Inflammatory macrophage (primary cell): ENCODE measurements at places on chromosomes 1 and 21.

DNA sequence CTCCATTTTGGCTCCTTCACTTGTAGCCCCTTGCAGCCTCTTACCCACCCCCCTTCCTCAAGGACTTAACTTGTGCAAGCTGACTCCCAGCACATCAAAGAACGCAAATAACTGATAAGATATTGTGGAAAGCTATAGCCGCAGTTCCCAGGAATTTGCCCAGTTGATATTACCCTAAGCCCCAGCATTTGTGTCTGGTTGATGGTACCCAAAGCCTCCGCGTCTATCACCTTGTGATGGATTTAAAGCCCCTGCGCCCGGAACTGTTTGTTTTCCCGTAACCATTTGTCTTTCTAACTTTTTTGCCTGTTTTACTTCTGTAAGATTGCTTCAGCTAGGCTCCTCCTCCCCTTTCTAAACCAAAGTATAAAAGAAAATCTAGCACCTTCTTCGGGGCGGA is 5.9 kb downstream of the YARS1 start:
- DNase-seq = no peak

DNA sequence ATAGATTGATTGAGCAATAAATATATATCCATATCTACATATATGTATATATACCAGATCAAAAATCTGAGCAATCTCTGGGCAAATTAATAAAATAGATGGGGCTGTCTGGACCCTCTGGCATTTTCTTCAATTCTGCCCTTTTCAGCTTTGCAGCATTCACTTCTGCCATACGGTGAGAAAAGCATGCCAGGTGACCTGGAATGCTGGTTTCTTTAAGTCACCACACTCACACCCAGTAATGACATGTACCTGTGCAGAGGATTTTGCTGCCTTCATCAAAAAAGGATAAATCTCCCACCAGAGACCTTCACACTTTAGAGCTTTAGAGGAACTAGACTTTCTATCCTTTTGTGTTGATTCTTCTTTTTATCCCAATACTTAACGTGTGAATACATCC is 223.2 kb upstream of the NFIA start:
- no peak for DNase-seq

GRCh38 chr1:183023146-183023600 is at the start of gene LAMC1:
Gene LAMC1, plus strand, starts transcription at chr1:183023420. Its CDS starts 297 bp downstream, at chr1:183023717.
- peak; percentile 51 for DNase-seq

DNA sequence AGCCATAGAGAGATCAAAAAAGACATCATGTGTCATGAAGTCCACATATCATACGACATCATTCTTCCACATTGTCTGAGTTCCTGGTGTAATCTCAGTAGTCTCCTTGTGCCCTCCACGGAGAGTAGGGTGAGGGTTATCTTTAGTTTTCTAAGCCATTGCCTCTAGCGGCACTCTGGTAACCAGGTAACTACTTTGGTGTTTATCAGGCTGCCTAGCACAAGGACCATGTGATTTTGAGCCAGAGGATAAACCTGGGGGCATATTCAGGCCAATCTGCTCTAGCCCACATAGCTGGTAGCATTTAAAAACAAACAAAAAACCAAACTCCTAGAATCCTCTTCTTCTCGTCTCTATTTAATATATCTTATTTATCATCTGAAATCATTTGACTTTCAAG is 147.4 kb downstream of the GDAP2 start:
- no peak for DNase-seq

DNA sequence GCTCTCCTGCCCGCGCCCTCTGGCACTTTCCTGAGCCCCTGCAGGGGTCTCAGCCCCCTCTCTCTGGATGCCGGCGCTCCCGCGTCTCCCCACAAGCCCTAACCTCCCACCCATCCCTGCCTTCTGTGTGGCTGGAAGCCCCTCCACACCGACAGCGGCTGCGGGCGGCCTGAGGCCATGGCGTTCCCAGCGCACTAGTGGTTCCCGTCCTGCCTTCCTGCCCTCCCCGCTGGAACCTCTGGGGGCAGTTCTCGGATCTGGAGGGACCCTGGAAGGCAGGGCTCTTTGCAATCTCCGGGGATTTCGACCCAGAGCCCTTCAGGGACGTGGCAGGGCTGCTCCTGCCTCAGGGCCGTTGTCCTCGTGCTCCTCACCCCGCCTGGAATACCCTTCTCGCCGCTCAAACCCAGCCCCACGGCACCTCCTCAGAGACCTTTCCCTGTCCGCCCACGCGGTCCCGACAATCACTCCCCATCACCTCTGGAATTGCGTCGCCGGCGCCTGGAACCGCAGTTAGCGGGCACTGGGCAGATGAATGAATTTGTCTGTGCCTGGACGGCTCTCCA is 493 bp upstream of the ESPN start:
- DNase-seq = no peak

GRCh38 chr21:17476006-17476405 is 36.8 kb upstream of the CXADR start:
- DNase-seq = peak; percentile 71

DNA sequence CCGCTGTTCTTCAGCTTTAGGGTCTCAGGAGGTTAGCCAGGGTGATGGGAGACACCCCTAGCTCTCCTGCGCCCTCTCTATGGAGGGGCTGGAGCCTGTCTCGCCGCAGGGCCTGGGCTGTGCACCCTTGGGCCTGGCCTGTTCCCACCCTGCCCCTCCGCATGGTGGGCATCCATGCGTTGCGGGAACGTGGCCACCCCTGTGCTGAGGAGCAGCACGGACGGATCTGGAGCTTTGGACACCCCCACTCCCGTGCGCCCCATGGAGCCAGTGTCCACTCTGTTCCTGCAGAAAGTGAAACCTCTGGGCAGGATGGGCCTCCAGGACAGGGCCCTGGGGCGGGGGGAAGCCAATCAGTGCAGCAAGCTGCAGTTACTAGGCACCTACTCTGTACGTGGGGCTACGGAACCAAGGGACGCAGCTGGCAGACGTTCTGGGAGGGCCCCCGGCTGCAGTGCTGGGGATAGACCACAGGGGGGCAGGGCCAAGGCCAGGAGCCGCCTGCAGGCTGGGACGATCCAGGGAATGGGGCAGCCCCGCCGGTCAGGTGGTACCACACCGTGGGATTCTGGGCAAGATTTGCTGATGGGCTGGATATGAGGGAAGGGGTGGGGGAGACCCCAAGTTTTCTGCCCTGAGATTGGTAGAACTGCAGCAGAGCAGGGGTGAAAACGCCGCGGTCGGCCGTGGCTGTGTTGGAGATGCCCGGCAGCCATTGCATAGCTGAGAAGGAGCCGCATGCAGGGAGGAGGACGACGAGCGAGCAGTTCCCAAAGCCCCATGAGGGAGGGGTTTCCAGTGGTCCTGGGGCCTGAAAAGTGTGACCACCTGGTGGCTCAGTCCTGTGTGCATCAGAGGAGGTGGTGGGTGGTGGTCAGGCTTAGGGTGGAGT is 43.3 kb downstream of the TP73 start:
- peak; percentile 57 for DNase-seq

DNA sequence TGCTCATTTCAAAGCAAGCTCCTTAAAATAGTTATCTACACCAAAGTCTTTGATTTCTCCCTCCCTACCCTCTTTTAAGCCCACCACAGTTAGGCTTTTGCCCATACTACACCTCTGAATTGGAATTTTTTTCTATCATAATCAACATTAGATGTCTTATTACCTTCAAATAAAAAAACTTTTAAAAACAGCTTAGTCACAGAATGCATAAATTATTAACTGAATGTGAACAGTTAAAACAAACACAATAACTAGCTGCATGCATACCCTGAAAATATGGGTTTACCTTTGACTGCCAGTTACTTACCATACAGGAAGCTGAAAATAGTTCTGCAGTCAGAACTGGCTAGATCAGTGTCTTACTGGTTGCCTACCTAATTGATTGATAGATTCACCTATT is 210.9 kb downstream of the TGFB2 start:
- no peak for DNase-seq

DNA sequence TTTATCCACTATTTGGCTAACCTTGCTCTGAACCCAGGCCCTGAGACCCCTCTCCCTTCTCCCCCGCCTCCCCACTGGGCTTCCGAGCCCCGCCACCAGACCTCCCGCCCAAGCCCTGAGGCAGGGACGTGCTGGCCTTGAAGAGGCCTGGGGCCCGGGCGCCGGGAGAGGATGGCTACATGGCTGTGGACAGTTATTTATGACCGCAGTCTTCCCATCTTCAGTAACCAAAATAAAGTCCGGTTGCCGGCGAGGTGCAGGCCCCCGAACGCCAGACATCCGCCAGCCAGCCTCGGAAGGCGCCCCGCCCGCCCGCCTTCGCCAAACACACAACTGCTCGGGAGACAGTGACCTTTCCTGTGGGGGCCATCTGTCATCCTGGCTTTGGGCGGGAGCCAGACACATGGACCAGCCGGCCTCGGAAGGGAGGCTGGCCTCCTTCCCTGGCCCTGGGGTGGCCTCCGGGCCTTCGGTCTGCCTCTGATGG is 69.0 kb downstream of the DHRS3 start:
- DNase-seq = no peak

DNA sequence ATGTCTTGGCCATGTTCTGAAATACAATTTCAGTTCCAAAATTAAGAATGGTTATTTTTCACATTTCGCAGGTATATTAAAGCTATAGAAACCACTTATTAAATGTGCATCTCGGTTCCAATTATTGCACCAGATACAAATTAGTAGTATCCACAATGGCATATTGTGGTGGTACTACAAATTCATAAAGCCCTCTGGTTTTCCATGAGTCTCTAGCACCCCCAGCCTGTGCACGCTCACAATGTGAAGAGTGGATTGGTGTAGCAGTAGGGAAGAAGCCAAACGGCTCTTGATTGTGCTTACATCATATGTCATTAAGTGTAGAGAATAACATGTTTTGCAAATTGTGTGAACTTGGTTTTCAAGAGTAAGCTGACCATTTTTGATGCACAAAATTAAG is 1.9 kb upstream of the BRINP3 start:
- no peak for DNase-seq

DNA sequence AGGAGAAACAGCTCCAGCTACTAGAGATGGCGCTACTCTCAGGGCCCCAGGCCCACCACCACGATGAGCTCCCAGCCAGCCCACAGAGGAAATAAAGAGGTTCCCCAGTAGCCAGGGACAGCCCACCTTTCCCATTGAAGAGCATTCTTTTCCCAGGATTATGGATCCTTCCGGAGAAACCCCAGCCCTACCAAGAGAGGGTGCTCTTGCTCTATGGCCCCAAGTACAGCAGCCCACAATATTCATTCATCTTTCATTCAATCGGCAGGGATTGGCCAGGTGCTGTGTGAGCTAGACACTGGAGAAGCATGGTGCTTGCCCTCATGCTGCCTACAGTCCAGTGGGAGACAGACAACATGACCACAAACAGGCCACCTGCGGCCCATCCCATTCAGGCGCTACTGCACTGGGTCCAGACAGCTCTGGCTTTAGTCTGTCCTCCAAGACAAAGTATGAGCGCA is 29.9 kb downstream of the PMVK start:
- peak; percentile 19 for DNase-seq

DNA sequence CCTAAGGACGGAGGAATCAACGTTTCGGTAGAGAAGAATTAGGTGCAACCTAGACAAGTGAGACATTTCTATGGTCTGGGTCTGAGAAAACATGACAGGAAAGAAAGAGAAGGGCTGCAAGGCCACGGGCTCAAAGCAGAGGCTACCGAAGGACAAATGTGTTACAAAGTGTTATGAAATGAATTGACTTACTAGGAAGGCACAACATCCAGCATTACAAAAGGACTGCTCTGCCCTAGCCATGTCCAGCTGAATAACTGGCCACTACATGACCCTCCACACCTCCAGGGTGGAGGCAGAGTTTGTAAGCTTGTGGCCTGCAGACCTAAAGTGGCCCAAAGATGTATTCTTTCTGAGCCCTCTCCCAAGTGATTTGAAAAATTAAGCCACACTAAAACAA is 133.6 kb downstream of the GDAP2 start:
- no peak for DNase-seq

DNA sequence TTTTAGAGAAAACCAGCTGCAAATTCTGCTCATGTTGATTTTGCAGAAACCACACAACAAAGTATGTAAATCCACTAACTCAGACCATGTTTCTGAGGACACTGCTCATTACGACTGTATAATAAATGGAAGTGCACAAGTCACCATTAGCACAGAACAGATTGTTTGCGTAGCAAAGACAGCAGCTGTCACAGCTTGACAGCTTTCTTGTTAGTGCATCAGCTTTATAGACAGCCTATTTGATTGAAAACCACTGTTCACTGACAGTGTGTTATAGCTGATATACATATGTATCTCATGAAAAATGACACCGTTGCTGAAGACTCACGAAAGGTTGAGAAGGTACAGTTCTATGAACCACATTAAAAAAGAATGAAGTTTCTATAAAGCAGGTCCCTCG is 560.2 kb upstream of the ZRANB2 start:
- no peak for DNase-seq

GRCh38 chr1:204751883-204752687 is 66.5 kb upstream of the LRRN2 start:
- no peak for DNase-seq

- DNase-seq = no peak
Measured at GRCh38 chr1:1005774-1006304, 5.9 kb upstream of the HES4 start.

DNA sequence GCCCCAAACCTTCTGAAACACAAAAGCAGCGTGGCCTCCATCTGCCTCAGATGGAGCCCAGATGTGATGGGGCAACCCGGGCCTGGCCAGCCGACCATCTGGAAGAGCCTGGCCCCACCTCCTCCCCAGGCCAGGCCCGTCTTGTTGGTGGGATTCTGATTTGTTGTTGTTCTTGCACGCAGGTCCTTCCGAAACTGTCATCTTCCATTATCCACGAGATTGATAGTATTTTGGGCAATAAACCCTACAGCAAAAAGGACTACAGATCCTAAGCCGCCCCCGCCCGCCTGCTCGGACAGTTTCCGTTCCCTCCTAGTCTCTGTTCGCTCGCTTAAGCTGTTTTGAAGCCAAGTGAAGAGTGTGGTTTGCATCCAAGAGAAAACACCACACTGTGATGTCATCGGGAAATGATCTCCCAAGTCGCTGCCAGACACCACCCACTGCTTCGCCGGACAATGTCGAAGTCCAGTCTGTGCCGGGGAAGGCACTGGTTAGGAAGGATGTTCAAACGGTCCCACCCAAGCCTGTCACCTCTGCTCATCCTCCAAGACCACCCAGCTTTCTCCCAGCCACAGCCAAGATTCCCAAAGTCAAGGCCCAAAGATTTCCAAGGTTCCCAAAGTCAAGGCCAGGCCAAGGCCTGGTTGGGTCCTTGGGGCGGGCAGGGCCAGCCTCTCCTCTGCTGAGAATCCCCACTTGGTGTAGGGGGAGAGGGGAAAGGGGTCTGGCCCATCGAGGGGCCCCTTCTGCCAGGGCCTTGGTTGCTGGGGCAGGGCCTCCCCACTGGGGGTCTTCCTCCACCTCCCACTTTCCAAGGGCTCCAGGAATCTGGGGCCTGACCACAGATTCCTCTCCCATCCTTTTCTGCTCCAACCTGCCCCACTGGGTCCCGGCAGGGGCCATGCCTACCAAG is 52.9 kb downstream of the KCNAB2 start:
- DNase-seq = no peak

GRCh38 chr1:6732942-6733341 is 31.3 kb upstream of the DNAJC11 start:
- DNase-seq = no peak

DNA sequence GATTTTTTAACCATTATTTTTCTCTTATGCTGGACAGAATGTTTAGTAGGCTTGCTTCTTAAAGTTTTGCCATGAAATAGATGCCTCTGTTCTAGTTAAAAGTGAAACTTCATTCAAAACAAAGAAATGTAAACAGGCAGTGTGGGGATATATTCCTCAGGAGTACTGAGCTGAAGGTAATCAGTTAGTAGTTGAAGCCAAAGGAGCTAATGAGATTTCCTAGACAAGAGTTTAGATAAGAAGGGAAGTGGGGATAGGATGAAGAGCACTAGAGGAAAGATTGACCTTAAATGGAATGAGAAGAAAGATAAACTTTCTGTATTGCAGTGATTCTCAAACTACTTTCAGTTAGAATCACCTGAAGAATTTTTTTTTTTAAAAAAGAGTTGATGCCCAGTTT is 23.9 kb downstream of the PRRC2C start:
- DNase-seq = no peak
